ENCODE measurements at places on chromosomes 2 and 18.

- DNase-seq, result no peak
Measured at GRCh38 chr2:237432484-237433092, 18.6 kb upstream of the COL6A3 start.

GRCh38 chr2:190723397-190724090 is 74.7 kb downstream of the NAB1 start:
- DNase-seq, result no peak

DNA sequence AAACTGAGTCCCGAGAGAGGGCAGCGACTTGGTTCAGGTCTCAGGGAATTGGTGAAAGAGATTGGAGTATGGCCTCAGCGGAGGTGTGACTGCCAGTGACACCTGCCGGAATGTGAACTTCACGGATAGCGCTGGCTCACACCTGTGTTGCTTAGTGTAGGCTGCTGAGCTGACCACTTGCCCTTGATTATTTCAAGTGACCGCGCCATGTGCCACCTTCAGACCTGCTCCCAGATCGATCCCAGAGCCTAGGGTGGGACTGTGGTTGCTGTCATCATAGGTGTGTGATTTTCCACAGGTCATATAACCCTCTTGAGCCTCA is 134.8 kb downstream of the GLI2 start:
- no peak for DNase-seq

DNA sequence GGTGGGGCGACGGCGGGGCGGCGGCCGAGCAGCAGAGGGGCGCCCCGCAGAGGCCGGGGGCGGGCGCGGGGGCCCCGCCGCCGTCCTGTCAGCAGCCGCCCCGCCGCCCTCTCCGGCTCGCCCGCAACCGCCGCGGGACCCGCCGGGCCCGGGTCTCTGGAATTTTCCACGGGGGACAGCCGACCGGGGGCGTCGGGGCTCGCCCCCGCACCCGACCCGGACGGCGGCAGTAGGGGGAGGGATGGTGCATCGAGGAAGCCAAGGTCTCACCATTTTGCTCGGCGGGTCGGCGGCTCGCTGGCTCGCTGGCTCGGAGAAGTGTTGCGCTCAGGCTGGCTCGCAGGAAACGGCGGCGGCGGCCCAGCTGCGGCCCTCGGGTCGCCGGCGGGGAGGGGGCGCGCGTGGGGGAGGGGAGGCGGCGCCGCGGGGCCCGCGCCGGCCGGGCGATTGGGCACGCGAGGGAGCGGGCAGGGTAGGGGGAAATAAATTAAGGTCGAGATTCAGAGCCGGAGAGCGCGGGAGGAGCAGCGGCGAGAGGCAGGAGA is 405 bp downstream of the PPP3R1 start:
- DNase-seq, result no peak

DNA sequence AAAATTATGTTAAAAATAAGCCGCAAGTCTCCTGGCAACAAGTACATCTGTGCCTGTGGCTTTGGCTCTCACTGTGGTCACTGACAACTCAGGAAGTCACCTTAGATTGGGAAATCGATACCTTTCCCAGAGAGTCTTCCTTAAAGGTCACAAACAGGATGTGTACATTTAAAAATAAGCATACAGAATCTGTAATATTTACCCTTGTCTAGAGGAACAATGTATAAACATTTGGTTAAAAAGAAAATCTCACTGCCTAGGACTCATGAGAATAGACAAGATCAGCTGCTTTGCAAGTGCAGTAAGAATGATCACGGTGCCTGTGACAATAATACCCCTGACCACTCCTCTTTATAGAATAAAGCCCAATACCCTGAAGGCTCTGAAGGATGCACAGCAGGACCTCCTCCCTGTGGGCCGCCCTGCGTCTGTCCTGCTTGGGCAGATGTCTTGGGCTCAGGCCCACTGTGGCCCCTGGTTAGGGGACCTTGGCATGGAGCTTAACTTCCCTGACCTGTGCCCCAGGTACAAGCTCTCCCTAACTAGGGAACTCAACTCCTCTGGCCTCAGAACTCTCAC is 98.0 kb upstream of the MGAT4A start:
- peak; percentile 42 for DNase-seq

GRCh38 chr2:241036964-241037421 is 38.6 kb downstream of the SNED1 start:
- DNase-seq, result no peak

GRCh38 chr2:67938053-67938452 is 124.8 kb downstream of the C1D start:
- no peak for DNase-seq

GRCh38 chr2:64036034-64036705 is 16.9 kb upstream of the VPS54 start:
- DNase-seq, result no peak
